ENCODE measurements at places on chromosomes 11 and 22.
A peak's percentile ranks its signal among the peaks of the same experiment; 100 is the strongest.

GRCh38 chr22:20763630-20764470 is 10.1 kb upstream of the SERPIND1 start:
- no peak overlapping the region for H3K4me3 ChIP-seq
- H3K36me3 ChIP-seq, result peaks cover 77% of the 10 kb centered on the region
- no peak overlapping the region for H3K27ac ChIP-seq
- H3K27me3 ChIP-seq, result no peaks in the 10 kb centered on the region
- DNase-seq, result no peak
- H3K4me1 ChIP-seq, result no peaks in the 10 kb centered on the region

GRCh38 chr11:121099885-121100284 is 1.2 kb upstream of the TECTA start:
- no peaks in the 10 kb centered on the region for H3K36me3 ChIP-seq
- H3K27ac ChIP-seq, result no peak overlapping the region
- no peaks in the 10 kb centered on the region for H3K27me3 ChIP-seq
- DNase-seq, result no peak
- peaks cover 4% of the 10 kb centered on the region for H3K4me1 ChIP-seq

GRCh38 chr11:105100981-105101630 is 38.5 kb downstream of the CARD18 start:
- peaks cover 9% of the 10 kb centered on the region for H3K4me1 ChIP-seq
- no peak overlapping the region for H3K27ac ChIP-seq
- no peak for DNase-seq
- H3K36me3 ChIP-seq, result no peaks in the 10 kb centered on the region

DNA sequence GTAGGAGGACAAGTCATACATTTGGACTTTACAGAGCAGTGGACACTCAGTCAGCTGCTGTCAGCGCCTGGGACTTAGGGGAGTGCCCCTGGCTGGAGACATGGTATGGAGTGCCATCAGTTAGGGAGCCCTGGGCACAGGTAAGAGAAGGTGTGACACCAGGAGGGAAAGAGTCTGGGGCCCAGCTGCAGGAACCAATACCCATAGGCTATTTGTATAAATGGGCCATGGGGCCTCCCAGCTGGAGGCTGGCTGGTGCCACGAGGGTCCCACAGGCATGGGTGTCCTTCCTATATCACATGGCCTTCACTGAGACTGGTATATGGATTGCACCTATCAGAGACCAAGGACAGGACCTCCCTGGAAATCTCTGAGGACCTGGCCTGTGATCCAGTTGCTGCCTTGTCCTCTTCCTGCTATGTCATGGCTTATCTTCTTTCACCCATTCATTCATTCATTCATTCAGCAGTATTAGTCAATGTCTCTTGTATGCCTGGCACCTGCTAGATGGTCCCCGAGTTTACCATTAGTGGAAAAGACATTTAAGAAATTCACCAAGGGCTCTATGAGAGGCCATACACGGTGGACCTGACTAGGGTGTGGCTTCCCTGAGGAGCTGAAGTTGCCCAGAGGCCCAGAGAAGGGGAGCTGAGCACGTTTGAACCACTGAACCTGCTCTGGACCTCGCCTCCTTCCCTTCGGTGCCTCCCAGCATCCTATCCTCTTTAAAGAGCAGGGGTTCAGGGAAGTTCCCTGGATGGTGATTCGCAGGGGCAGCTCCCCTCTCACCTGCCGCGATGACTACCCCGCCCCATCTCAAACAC is 850 bp upstream of the MIF start:
- no peaks in the 10 kb centered on the region for H3K27me3 ChIP-seq
- peak overlapping the region; percentile 81 for H3K4me3 ChIP-seq
- H3K36me3 ChIP-seq, result peaks cover 19% of the 10 kb centered on the region
- DNase-seq, result no peak

- H3K4me3 ChIP-seq, result no peak overlapping the region
- H3K27ac ChIP-seq, result no peak overlapping the region
- no peaks in the 10 kb centered on the region for H3K4me1 ChIP-seq
- H3K27me3 ChIP-seq, result peaks cover 20% of the 10 kb centered on the region
Measured at GRCh38 chr22:19691721-19692341, 22.5 kb upstream of the SEPTIN5 start.

DNA sequence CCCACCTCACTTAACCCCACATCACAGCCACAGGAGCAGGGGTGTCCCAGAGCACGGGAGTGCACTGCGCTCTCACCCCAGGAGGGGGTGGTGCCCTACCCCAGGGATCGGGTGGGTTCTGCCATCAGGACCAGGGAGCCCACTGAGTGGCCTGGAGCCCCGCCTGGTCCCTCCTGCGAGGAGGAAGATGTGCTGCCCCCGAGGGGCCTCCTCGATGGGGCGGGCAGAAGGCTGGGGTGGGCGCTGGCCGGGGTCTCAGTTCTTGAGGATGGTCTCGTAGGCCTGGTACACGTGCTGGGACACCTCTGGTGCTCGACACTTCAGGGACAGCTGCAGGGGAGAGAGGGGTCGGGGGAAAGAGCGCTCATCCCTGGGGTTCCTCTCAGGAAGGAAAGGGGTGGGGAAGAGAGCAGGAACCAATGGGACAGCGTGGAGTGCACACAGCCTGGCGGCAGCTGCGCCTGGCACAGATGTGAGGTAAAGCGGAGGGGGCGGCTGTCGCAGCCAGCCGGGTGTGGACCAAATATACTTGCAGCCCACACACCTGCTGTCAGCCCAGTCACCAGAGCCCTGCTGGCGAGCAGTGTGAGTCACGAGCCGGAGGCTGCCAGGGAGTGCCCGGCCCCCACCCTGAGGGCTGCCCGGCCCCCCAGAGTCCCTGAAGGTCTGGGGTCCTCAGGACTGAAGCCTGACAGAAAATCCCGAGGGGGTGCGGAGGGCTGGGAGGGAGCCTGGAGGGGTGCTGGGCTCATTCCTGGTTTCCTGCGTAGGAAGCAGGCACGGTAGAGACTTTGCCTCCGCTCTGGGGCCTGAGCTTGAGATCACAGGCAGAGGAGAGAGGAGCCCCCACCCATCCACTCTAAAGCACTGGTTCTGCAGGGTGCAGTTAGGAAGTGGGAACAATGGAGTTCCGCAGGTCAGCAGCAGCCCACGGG is 13.3 kb upstream of the RASL10A start:
- no peak for DNase-seq
- H3K4me1 ChIP-seq, result no peaks in the 10 kb centered on the region
- H3K36me3 ChIP-seq, result peaks cover 76% of the 10 kb centered on the region
- no peak overlapping the region for H3K27ac ChIP-seq
- H3K4me3 ChIP-seq, result no peak overlapping the region

- no peaks in the 10 kb centered on the region for H3K36me3 ChIP-seq
- H3K27ac ChIP-seq, result peak overlapping the region; percentile 28
- no peak overlapping the region for H3K4me3 ChIP-seq
- peaks cover 12% of the 10 kb centered on the region for H3K4me1 ChIP-seq
- no peak for DNase-seq
Measured at GRCh38 chr11:35029979-35030682, 108.8 kb upstream of the CD44 start.

DNA sequence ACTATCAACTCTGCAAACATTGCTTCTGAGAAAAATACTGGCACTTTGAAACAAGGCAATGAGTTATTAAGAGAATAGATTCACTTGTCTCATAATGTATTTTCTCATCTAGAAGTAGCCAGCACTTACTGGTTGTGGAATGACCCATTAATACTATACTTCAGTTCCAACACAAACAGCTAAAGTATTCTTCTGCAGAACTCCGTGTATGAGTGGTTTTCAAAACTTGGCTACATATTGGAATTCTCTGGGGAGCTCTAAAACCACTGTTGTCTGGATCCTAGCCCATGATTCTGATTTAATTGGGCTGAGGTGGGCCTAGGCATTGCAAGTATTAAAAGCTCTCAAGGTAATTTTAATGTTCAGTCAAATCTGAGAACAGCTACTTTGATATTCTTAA is 1416.4 kb upstream of the RAG2 start:
- H3K4me1 ChIP-seq, result no peaks in the 10 kb centered on the region
- H3K27me3 ChIP-seq, result no peaks in the 10 kb centered on the region
- H3K27ac ChIP-seq, result no peak overlapping the region

- H3K4me1 ChIP-seq, result no peaks in the 10 kb centered on the region
- H3K27me3 ChIP-seq, result no peaks in the 10 kb centered on the region
- no peak overlapping the region for H3K27ac ChIP-seq
Measured at GRCh38 chr11:6351782-6352382, 31.6 kb upstream of the CAVIN3 start.

DNA sequence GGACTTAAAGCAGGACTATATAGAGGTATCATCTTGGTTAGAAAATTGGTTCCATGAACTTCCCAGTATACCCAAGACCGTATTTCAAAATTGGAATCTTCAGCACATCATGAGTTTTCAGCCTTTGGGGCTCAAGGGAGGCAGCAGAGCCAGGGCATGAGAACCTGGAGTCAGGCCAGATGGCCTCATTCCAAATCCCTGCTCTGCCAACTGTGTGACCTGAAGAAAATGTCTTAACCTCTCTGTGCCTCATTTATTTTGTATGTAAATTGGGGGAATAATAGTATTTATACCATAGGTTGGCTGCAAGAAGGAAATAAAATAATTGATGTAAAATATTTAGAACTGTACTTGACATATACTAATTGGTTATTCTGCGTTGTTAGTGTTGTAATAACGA is 987.6 kb downstream of the TBC1D22A start:
- no peak overlapping the region for H3K27ac ChIP-seq
- DNase-seq, result no peak
- peaks cover 25% of the 10 kb centered on the region for H3K27me3 ChIP-seq
- H3K4me1 ChIP-seq, result no peaks in the 10 kb centered on the region

DNA sequence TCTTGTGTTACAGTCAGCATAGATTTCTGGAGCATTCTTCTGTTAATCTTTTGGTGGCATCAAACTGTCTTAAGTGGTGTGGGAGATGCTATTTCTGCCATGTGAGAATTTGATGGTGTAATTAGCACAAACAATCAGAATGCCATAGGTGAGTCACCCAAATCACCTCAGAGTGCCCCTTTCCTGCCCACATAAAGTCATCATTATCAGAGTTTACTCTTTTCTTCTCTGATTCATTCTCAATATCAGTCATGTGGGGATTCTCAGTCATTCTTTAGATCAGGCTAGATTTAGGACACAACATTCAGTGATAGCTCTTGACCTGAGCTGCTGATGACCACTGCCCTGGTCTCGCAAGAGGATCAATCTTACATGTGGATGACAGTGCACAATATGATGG is 23.7 kb upstream of the MS4A6A start:
- no peaks in the 10 kb centered on the region for H3K36me3 ChIP-seq
- H3K4me1 ChIP-seq, result no peaks in the 10 kb centered on the region
- no peaks in the 10 kb centered on the region for H3K27me3 ChIP-seq
- no peak for DNase-seq
- H3K27ac ChIP-seq, result no peak overlapping the region
- no peak overlapping the region for H3K4me3 ChIP-seq

- H3K27me3 ChIP-seq, result no peaks in the 10 kb centered on the region
- no peaks in the 10 kb centered on the region for H3K36me3 ChIP-seq
- peak; percentile 72 for DNase-seq
- peak overlapping the region; percentile 84 for H3K27ac ChIP-seq
- H3K4me1 ChIP-seq, result peaks cover 29% of the 10 kb centered on the region
- H3K4me3 ChIP-seq, result peak overlapping the region; percentile 73
Measured at GRCh38 chr11:57638005-57638781, 11.5 kb downstream of the YPEL4 start.
